Stimulated activated CD4-positive, alpha-beta T cell treated with anti-CD3 and anti-CD28 coated beads, Interleukin-2, amount 100 ng/mL, for 24 hours (primary cell): ENCODE measurements at places on chromosomes 2 and 18.
A peak's percentile ranks its signal among the peaks of the same experiment; 100 is the strongest.

DNA sequence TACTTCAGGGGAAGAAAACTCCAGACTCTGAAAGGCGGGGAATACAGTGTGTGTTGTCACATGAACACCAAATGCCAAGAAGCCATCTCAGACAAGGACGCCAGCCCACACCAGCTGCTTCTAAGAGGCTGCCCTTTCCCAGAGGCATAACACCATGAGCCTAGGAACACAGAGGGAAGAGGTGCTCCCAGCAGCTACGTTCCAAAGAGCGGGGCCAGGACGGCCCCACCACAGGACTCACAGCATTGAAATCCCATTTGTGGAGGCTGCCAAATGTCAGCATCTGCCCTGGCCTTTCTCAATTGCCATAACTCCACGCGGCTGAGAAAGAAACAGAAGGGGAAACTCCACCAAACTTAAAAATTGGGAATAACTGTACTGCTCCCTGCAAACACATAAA lies 20.1 kb upstream of the ID2 start:
- DNase-seq, result no peak

- peak; percentile 50 for DNase-seq
Measured at GRCh38 chr2:64203858-64204632, 59.8 kb upstream of the PELI1 start.

GRCh38 chr2:30393510-30393909 lies 53.5 kb upstream of the LCLAT1 start:
- DNase-seq, result no peak

DNA sequence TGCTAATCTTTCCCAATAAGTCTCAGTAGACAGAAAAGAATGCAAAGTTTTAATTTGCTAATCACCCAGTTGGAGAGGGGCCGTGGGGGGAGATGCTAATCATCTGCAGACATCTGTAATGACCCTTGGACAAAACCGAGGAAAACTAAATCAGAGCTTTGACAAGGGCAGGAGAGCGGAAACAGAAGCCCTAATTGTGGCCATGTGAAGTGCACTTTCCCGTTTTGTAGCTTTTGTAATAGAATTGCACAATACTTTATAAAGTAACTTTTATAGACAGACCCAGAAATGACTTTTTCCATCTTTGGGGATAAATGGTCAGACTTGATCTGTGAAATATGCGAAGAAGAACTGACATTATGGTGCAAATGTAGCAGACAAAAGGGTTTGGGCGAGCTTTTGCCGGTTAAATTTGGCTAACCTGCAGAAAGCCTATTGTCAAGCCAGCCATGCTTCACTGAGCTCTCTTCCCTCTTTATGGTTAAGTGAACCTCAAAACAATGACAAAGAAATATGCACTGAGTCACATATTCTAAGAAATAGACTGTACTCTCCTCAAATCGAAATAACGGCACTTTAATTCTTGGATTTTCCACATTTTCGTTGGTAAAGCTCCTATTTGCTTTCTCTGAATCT lies 980.1 kb upstream of the POU3F3 start:
- DNase-seq, result no peak

GRCh38 chr2:130198343-130198742 lies at the start of gene TUBA3E:
Gene TUBA3E, minus strand, starts transcription at chr2:130198439. Its CDS starts 79 bp downstream, at chr2:130198360.
- DNase-seq, result no peak

- DNase-seq, result no peak
Measured at GRCh38 chr2:36564377-36564930, 33.5 kb downstream of the FEZ2 start.

DNA sequence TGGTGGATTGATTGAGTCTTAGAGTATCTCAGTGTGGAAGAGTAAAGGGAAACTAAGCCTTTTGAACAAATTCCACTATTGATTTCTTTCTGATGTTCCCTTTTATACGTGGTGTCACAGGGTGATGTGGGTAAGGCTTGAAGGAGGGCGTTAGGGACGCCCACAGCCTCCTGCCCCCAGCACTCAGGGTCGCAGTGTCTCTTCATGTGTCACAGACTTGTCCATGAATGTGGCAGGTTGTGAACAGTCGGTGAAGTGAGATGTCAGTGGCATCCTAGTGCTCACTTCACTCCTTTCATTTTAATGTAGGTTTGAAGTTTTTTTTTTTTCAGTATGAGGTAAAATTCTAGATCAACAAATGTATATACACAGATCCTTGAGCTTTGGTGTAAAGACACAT lies 123.2 kb upstream of the IL1R2 start:
- DNase-seq, result no peak

- DNase-seq, result no peak
Measured at GRCh38 chr2:42752314-42752713, 11.6 kb downstream of the OXER1 start.

GRCh38 chr2:130949954-130950353 lies 113.2 kb downstream of the ARHGEF4 start:
- no peak for DNase-seq

DNA sequence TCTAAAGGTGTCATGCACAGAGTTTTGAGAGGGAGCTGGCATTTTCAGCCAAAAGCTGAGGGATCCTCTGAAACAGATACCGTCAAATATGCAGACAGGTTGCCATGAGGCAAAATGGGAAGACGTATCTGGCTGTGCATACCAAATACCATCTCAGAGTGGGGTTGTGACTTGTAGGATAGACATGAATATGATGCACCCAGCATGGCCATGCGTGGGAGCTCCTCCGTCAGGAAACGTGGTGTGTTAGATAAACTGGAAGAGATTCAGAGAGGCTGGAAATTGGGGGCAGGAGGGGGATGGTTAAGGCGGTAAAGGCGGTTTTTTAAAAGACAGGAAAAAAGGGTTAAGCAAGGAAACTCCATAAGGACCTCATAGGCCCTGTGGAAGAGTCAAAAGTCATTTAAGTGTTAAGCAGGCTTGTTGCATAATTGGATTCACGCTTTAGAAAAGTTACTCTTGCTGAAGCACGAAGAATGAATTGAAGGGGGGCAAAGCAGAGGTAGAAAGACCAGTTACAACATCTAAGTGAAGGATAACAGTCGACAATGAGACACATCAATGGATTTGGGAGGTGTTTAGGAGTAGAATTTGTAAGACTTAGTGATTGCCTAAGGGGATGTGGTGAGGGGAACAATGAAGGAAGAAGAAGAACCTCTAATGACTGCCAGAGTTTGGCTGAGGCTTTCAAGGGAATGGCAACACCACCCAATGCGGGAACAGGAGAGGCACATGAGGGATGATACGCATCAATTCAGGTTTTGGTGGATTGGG lies 139.6 kb upstream of the CTAGE1 start:
- DNase-seq, result no peak

DNA sequence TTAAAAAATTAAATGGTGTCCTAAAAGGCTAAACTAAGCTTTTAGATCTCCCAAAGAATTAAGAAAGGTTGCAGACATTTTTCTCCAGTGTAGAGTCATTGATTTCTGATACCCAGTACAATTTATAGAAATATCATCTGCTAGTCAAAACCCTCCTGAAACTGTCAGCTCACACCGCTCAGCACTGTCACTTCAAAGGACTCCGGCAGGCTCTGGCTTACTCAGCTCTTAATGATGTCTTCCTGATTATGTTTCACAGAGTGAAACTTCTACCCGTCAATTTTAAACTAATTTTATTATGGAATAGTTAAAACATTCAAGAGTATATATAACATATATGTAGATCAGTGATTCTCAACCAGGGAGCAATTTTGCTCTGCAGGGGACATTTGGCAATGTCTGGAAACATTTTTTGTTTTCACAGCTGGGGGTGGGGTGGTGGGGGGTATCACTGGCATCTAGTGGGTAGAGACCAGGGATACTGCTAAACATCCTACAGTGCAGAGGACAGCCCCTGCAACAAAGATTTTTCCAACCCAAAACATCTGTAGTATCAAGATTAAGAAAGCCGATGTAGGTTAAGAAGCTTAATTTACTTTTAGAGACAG lies 31.6 kb downstream of the CDK15 start:
- no peak for DNase-seq

DNA sequence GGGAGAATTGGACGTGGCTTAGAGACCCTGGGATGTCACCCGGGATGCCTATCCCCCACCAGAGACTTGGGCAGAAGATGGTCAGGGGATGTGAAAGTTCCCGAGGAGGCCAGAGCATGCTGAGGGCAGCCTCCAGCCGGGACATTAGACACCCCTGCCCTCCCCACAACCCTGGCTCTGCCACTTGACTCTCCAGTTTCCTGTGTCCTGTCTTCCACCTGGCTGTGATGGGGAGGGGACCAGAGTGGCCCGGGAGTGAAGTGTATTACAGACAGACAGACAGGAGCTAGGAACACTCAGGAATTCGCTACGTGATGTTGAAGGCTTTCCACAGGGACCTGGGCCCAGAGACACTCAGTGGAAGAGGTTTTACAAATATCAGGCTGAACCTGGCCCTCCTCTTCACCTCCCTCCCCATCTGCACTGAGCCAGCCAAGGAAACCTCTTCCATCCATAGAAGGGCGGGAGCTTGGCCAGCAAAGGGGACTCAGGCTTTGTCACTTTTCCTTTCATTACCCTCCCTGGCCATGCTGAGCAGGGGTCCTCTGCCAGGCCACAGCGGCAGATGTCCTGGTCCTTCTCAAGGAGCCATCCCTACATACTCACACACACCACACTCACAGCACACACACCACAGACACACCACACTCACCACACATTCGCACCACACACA lies 60.7 kb downstream of the SDC1 start:
- DNase-seq, result no peak

- no peak for DNase-seq
Measured at GRCh38 chr2:25230948-25231311, 62.5 kb upstream of the POMC start.
